Tongue (tissue), 3 donors: ENCODE measurements at places on chromosomes 3 and 15.
A peak's percentile ranks its signal among the peaks of the same experiment; 100 is the strongest.

DNA sequence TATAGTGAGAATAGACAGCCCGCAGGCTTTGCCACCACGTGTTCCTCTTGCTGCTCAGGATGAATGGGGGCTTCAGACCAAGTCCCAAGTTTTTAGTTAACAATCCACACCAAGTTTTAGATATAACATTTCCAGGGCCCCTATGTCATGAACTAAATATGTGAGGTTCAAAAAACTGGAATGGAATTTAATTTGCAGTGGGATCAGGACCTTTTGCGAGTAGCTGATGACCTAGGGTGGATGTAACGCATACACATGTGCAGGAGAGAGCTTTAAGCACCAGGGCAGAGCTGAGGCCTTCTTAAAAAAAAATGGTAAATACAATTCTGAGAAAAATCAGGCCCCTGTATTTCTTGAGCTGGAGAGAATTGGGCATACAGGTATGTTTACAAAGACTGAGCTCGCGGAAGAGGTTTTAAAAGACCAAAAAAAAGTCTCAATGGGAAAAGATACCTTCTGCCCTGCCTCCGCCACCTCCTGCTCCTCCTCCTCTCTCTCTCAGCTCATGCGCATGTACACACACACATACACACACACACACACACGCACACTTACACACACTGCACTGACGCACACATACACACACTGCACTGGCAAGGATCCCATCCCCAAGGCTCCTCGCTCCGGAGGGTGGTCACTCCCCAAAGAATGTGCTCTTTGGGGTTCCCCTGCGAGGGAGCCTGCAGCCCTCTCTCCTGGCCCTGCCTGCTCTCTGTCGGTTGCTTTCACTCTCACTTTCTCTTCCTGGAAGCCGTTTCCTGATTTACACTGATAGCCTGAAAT is 48.2 kb upstream of the IGF1R start:
- peak; percentile 79 for DNase-seq

DNA sequence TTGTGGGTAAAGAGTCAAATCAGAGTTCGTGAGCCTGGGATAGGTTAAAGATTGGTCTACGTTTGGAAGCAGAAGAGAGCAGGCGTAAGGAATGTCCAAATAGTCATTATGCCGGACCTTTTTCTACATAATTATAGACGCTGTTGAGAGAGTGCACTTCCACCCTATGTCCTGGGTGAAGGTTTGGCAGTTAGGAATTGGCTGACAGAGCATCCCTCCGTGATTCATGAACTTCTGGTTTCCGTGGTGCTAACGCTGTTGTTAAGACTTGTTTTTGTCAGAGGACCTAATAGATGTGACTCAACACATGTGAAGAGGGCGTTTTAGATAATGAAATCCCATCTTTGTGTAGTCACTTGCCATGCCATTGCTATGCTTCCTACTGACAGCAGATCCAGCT is 1.1 kb downstream of the EAF1 start:
- DNase-seq = no peak

DNA sequence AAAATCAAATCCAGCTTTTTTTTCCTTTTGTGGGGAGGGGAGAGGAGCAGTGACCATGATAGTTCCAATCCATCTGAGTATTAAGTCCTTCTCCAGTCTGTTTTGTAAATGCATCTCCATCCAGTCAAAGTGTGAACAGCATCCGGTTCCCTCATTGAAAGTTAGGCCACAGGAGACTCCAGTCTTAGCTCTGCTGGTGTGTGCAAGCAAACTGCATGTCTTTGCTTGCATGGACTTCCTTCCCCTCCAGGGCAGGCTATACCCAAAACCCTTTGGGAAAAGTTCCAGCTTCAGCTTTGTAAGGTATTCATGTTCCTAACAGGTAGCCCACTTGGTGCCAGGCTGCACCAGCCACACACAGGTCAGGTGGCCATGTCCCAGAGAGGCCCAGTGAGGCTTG is 3.1 kb upstream of the MAN2C1 start:
- DNase-seq = no peak

GRCh38 chr15:45387380-45388007 is 9.2 kb upstream of the GATM start:
- DNase-seq = no peak

GRCh38 chr15:33125894-33126537 is 68.5 kb downstream of the FMN1 start:
- DNase-seq = peak; percentile 37

DNA sequence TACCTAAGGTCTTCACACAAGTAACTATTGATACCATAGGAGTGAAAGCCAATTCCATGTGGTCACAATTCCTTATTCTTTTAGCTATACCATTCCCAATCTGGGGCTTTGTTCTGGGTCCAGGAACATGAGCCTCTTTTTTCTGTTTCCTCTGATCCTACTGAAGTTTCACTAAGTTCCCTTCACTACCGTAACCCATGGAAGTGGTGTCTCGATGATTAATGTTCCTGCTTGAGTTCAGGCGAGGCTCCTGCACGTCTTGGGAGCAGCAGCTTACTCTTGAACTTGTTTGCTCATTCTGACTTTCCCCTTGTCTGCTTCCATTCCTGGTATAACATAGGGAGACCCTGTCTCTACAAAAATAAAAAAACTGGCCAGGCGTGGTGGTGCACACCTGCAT is 23.6 kb downstream of the ZNF592 start:
- DNase-seq = no peak

DNA sequence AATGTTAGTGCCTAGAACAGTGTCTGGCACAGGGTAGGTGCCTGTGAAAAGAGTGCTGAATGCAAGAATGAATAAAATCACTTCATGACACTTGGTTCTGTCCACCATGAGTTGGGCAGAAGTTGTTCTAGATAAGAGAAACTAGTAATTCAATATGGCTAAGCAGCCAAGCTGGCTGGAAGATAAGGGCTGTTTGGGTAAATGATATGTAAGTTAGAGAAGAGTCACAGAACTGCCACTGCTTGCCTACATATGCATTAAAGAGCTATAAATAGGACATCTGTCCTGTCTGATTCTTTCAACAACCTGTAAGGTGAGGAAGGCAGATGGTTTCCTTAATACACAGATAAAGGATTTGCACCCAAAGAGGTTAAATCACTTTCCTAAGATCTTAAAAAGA is 13.1 kb downstream of the MTMR10 start:
- no peak for DNase-seq

GRCh38 chr15:50815958-50816590 is 50.6 kb upstream of the SPPL2A start:
- no peak for DNase-seq

DNA sequence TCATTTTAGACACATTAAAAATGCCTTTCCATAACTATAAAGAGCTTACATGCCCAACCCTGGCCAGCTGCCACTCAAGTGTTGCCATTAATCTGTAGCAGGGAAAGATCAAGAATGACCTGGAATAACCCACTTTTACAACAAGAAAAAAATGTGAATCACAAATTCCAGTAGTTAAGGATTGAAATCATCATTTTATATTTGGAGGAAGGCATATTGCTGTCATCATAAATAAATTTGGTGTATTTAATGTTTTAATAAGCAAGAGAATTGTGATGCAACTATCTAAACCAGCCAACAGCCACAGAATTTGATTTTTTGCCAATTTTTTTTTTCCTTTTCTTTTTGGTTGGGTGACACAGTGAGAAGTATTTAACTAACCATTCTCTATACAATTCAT is 240.0 kb upstream of the SEMA6D start:
- no peak for DNase-seq
